Effector memory CD4-positive, alpha-beta T cell (primary cell): ENCODE measurements at places on chromosomes 7 and 10.

DNA sequence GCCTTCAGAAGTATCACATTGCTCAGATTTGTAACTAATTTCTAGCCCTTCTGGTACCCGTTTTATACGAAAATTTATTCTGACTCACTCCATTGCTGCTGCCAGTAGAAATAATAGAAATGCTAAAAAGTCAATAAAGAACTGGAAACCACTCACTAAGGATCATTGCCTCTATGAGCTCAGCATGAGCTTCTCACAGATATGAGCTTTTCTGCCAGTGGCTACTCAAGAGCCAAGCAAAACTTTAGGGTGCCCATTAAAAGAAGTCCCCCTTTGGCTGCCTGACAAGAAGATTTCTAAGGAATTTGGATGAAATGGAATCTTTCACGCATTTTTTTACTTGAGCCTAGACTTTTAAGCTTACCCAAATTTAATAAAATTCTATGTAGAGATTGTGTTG lies 52.5 kb downstream of the GPR37 start:
- no peak for DNase-seq

DNA sequence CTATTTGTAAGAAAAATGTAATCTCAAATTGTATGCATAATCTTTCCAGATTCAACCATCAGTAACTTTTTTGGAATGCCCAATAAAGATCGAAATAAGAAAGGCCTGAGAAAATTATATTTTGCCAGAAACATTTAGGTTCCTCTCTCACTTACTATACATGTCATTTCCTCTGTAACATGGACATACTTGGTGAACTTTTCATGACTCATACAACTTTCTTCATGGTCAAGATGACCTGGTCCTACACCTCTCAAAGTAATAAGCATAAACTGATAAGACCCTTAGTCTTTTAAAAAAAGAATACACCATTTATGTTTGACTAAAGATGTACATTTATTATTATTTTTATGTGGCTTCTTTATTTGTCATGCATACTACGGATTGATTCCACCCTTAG lies 125.3 kb downstream of the REEP3 start:
- DNase-seq: no peak

GRCh38 chr7:94498918-94499317 lies 10.7 kb upstream of the CASD1 start:
- no peak for DNase-seq

DNA sequence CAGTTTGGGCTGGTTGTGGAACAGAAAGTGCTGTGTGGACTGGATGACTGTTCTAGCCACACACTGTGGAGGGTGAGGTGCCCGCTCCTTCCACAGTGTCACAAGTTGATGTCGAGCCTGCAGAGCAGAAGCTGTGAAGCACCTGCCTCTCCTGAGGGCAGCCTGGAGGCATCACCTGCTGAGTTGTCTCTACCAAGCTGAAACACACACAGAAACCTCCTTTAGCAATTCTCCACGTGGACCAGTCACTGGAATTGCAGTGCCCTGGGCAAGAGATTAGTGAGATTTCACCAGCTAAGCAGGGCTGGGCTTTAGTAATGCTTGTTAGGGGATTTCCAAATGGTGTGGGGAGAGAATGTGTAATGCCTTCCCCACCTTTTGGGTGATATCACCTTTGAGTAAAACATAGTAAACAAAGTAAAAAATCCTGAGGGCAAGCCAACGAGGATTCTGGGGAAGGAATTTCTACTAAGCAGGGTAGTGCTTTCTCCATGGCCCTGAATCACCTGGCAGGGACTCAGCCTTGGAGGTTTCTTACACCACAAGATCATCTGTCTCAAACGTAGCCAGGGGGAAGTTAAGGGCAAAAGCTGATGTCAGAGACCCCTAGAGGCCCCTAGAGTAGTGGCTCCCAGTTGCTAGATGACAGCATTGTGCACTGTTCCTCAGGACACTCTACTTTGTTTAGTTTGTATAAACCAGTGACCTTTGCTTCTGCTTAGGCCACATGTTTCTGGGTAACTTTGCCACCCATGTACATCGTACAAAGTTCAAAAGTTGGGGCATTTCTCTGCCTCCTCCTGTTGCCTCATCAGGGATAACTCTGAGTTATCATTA lies 233.1 kb upstream of the IGFBP3 start:
- DNase-seq: no peak

DNA sequence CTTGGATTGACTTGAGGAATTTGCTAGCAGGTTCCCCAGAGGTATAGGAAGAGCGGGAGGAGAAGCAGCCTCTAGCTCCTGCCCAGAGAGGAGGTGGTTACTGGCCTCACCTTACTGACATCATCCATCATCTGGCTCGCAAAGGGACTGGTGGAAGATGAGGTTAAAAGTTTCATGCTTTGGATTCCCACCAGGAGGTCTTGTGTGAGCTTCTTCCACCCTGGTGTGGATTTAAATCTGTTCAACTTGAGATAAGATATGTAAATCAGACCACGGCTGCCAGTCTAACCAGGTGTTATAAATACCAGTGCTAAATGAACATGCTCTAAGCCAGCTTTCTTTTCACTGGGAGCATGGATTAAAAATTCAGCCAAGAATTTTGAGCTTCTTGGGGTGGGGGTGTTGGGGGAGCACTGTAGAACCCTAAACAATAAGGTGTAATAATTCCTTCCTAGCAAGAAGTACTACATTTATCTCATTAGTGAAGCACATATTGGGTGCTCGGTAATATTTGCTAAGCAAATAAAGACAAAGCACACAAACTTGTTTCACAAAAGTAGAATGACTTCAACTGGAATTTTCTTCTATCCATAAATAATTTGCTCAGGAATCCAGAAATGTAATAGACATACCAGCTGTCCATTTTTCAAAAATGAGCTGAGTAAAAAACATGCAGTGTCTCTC lies 7.8 kb downstream of the PROSER2 start:
- no peak for DNase-seq
